Amniotic epithelial cell (primary cell): ENCODE measurements at places on chromosomes 16 and 17.

GRCh38 chr16:19846436-19846835 is 38.2 kb downstream of the GPRC5B start:
- DNase-seq, result no peak

- DNase-seq, result peak; percentile 86
These were observed 98.6 kb upstream of the CHMP6 start for GRCh38 chr17:80892900-80893603.

- no peak for DNase-seq
These were observed 191.7 kb downstream of the IRF8 start for GRCh38 chr16:86090461-86091170.

- peak; percentile 35 for DNase-seq
These were observed 4.8 kb downstream of the SCGB1C2 start for GRCh38 chr17:142102-142661.
